Effector memory CD4-positive, alpha-beta T cell (primary cell): ENCODE measurements at places on chromosomes 5 and 9.

GRCh38 chr9:121885345-121885901 is 207.7 kb downstream of the TTLL11 start:
- DNase-seq = no peak

DNA sequence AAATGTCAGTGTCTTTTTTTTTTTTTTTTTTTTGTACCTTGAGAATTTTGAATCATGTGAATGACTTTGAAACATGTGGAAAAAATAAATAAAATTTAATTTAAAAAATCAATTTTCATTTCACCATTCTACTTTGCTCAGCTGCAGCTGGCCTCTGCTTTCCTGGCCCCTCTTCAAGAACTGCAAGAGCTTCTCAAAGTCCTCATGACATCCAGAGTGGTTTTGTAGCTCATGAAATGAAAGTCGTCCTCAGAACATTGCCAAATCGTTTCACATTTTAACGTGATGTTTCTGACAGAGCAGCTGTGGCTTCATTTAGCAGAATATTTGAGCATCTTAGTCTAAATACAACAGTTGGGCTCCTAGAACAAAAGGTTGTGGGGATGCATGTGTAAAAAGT is 47.9 kb upstream of the TMEM215 start:
- DNase-seq = no peak

DNA sequence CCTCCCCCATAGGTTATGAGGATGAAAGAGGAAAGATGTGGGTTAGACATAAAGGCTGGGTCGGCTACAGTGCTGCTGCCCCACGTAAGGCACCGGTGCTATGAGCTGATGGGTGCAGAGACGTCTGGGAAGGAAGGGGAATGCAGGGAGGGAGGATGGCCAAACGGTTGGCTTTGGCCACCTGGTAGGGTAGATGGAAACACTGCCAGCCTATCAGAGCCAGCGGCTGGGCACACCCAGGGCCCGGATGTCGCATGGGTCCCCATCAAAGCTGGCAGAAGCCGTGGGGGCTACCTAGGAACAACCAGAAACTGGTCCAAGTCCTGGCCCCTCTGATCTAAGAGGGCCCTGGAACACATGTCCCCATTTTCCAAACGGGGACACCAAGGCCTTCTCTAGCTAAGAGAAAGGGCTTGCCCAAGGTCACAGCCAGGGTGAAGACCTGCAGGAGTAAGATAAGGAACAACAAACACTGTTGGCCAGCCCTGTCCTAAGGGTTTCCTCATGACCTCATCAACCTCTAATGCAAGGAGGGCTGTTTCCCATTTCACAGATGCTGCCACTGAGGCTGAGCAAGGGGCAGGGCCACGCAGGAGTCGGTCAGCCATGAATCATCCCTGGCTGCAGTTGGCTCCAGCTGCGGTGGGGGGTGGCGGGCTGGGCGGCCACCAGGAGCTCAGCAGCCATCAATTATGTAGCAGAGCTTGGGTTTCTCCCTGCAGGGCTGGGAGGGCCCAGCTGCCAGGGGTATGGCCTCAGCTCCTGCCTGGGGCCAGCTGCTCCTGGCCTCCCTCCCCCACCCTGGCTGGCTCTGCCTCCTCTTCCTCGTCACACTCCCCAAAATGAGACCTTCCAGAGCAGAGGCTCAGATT is 4.9 kb downstream of the SH3GLB2 start:
- DNase-seq = no peak

- no peak for DNase-seq
These were observed 430 bp upstream of the MSH3 start for GRCh38 chr5:80654054-80654390.

DNA sequence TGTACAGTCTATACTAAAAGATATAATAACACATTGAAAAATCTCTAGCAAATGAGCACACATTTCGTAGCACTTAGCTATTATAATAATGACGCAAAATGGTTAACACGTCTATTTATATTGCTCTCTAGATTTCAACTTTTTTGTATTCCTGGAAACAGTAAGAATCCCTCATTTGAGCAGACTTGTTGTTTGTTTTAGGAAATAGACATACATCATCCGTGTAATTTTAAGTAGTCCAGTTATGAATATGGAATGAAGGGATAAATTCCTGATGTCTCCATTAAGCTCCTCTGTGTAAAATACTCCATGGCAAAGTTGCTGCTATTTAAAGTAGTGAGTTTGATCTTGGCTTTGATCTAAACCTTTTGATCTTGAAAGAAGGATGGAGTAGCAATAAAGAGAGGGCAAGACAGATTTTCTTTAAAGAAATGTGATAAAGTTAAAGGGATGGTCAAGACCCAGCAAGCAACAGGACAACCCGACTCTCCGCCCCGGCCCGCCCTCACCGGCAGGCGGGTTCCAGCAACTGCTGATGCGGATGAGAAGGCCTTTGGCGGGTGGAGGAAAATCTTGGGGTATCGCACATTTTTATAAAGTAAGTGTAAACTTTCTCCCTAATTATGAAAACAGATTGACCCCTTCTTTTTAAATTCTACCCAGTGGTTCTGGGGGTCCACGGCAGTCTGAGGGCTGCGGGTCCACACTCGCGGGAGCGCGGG is 277.4 kb downstream of the AOPEP start:
- no peak for DNase-seq

GRCh38 chr5:132334812-132335211 is 34.7 kb upstream of the SLC22A5 start:
- DNase-seq = no peak

DNA sequence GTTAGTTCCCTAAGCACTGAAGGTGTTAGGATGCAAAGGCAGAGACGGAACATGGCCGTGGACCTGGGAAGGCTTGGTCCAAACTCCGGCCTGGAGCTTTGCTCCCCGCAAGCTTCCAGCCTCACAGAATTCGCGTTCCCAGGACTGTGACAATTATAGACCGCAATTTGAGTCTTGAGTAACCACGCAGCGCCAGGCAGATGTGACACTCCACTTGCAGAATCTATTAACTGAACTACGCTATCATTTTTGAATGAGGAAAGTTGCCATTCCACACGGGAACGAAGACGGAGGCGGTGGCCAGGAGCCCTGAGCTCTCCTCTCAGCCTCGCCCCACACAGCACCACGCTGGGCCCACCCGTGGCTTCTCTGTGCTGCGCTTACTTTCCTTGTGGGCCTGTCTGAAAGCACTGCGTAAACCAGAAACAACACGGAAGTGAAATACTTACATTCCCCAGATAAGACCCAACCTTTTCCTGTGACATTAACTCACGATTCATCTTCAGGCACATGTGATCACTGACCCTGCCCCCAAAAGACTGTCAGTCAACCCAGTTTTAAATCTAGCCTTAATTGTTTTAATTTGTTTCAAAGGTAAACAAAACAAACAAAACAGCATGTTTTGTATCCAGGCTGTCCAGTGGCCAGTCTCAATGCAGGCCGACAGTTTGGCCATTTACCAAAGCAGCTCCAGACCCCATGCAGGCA is 16.1 kb upstream of the COL5A1 start:
- DNase-seq = no peak

DNA sequence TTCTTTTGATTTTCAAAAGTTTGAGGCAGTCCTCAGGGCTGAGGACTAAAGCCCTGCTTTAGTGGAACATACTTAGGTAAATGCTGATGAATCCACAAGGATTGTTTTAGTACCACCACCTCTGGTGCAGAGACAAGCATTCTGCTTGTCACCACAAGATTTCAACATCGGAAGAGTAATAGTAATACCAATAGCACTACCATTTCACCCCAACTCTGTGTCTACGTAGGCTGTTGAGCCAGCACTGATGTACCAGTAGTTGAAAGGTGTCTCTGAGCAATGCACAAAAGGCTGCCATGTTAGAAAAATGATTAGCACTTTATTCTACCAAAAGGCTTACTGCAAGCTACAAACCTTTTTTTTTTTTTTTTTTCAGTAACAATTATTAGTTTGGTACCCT is 213.2 kb upstream of the SLC24A2 start:
- no peak for DNase-seq

- no peak for DNase-seq
These were observed 218.3 kb upstream of the ZNF462 start for GRCh38 chr9:106644661-106645060.

GRCh38 chr5:107247427-107247826 is 423.3 kb downstream of the EFNA5 start:
- DNase-seq = no peak

GRCh38 chr9:72415948-72416347 is 50.9 kb upstream of the ZFAND5 start:
- DNase-seq = no peak
